Kidney (tissue), 22 donors: ENCODE measurements at places on chromosomes 12 and 14. TPM values are rescaled to one million over a fixed set of nuclear protein-coding genes. Genes with fewer than 3 reads are reported as not detected.
A peak's percentile ranks its signal among the peaks of the same experiment; 100 is the strongest.

DNA sequence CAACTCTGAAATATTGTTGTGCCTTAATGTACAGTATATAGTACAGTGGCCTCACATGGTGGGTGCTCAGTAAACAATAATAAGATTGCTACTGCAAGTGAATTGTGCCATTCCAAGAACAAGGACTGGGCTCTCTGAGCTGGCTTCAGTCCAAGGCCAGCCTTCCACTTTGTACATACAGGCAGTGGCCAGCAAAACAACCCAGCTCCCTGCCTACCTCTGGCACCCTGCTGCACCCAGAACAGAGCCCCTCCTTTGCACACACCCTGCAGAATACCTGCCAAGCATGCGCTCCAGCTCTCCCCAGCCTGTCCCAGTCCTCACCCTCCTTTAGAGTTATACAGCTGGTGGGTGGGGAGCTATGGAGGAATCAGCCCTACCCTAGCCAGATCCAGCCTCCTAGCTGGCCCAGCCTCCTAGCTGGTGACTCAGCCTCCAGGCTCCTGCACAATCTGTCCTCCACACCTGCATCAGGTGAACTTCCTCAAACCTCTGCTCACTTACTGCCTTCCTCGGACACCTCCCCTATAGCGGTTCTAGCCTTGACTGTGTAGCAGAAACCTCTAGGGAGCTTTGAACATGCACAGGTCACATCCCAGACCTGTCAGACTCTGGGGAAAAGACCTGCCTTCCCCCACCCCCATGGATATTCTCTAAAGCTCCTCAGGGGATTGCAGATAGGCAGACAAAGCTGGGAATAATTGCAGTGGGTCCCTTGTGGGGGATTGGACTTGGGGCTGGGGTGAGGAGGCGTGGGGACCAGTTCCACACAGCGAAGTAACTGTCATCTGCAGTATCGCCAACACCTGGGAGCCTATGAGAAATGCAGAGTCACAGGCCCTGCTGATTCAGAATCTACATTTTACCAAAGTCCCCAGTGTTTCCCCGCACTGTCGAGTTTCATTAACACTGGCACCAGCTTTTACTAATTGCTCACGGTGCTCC, 17.9 kb downstream of the ZDHHC22 start:
- peak; percentile 11 for DNase-seq

- DNase-seq = no peak
These were observed 922 bp downstream of the TBX5 start for GRCh38 chr12:114404926-114405518.

DNA sequence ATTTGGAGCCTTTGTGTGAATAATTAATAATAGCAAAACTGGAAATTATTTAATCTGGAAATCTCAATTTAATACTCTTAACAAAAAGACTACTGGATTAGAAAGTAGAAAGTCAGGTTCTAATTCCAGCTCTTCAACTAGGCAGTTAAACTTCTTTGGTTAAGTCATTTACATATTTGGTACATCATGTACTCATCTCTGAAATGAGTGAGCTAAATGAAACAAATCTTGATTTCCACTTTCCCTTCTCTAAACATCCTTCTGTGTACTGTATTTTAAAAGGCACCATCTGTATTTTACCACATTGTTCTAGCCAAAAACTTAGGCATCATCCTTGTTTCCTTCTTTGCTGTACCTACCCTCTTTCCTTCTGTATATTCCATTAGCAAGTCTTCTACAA, 26.9 kb downstream of the CRADD start:
- no peak for DNase-seq

DNA sequence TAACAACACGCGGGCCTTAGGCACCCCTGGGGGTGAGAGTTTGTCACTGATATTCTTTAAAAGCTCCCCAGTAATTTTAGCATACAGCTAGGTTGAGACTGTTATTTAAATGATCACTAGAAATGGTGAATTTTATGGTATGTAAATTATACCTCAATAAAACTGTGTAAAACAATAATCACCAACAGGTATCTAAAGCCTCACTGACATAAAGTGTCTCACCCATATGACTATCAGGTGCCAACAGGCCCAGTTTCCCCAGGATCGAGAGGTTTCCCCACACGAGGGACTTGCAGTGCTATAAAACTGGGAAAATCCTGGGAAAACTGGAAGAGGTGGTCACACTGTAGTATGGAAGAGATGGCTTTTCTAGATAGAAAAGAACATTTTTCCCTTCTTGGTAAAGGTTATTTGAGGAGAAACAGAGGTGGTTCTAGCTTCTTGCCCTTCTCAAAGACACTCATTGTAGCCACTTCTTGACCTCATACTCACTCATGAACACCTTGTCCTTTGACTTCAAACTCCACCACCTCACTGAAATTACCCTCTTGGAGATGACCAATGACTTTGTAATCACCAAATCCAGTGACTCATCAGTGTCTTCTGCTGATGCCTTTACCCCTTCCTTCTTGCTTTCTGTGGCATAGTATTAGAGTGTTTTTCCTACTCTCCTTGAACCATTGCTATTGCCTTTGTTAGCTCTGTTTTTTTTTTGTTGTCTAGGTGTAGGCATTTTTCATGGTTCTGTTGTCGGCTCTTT, 24.8 kb upstream of the NUBPL start:
- DNase-seq = no peak

GRCh38 chr12:63149909-63150712, 890 bp downstream of the AVPR1A start:
- peak; percentile 48 for DNase-seq

GRCh38 chr12:101488469-101488868, 13.3 kb downstream of the SPIC start:
- no peak for DNase-seq

DNA sequence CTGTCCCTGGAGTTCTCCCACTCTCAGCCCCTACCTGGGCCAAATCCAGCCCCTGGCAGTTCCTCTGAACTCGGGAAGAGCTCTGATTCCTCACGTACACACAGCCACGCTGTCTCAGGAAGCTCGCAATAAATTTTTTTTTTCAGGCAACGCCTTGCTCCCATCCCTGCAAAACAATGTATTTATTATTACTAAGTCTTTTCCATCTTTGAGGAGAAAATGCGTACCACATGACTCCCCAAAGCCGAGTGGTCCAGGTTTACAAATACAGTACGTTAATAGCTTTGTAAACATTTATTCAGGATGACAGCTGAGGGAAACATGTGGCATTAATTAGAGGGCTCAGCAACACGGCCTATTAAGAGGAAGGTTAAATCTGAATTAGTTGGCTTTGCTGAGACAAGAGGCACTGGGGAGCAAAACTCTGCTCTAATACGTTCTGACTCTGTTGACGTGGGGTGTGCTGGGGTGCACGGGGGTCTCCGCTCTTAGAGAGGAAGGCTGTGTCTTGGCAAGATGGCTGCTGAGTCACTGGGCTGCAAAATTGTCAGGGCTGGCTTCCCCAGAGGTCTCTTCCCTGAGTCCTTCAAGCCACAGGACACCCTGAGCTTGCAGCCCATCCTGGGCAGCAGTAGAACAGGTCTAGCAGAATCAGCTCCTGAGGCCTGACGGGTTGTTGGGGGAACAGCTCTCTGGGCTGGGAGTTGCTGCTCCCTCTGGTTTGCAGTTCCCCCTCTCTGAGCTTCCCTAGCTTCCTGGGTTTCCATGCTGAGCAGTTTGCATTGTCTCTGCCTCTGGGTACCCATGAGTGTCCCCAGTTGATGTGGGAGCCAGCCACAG, 185.2 kb upstream of the TBX3 start:
- no peak for DNase-seq

DNA sequence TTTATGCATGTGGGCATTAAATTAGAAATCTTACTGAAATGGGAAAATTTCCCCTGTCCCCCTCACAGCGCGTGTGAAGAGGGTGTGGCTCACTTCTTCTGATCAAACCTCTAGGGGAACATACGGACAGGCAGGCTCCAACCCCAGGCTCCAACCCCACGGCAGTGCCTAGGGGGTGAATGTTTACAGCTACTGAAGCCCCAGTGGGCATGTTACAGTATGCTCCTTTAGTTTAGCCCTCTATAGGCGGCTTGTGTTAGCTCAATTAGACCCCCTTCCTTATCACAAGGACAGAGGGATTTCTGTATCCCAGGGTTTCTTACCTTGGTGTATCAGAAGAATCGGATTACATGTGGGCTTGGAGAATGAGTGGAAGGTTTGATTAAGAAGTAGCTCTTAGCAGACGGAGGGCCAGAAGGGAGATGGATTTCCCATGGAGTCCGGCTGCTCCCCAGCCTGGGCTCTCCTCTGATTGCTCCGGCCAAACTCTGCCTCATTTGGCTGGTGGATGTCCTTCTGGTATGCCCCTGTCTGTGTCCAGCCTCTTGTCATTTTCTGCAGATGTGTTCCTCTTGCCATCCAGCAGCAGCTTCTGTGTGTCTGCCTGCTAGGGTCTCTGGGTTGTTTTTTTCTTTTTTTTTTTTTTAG, 223.7 kb downstream of the TMTC2 start:
- no peak for DNase-seq

DNA sequence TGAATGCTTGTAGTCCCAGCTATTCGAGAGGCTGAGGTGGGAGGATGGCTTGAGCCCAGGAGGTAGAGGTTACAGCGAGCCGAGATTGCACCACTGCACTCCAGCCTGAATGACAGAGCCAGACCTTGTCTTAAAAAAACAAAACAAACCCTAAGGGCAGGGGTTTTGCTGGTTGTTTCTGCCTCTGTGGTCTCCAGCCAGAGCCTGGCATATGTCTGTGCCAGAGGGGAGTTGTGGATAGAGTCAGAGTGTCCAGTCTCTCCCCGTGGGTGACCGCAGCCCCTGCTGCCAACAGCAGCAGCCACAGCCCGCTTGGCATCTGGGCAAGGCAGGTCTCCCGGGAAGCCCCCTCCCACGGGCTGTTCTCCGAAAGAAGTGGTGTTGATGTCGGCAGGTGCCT, 37.6 kb downstream of the MVK start:
- no peak for DNase-seq

DNA sequence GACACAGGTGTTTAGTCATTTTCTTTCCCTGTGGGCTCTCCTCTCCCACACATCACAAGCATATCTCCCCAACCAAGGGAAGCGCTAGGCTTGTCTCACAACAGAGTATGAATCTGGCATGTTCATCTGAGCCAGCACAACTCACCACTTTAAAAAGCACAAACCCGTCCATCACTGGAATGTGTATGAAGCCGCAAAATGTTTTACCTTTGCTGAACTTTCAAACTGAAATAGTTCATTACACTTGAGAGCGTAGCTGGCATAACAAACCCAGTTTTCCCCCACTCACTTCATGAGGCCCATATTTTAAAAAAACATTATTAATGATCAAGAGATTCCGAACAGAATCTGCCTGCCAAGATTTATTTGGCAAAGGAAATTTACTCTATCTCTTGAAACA, 15.8 kb downstream of the NID2 start:
- no peak for DNase-seq

GRCh38 chr12:89936631-89937030, 228.0 kb upstream of the ATP2B1 start:
- no peak for DNase-seq

ZC2HC1C gene
- 6.7 TPM for total RNA-seq

ANKRD33 gene
- total RNA-seq = not detected

WNT5B gene
- total RNA-seq = 4.8 TPM

RAB15 gene
- total RNA-seq = 18.3 TPM

GZMH gene
- total RNA-seq = 0.91 TPM

OTX2 gene
- not detected for total RNA-seq
